Retina (tissue), 1 donor: ENCODE measurements at places on chromosomes 5 and 9.

- no peak for DNase-seq
Observed at GRCh38 chr5:112002376-112002775, 245.4 kb upstream of the NREP start.

DNA sequence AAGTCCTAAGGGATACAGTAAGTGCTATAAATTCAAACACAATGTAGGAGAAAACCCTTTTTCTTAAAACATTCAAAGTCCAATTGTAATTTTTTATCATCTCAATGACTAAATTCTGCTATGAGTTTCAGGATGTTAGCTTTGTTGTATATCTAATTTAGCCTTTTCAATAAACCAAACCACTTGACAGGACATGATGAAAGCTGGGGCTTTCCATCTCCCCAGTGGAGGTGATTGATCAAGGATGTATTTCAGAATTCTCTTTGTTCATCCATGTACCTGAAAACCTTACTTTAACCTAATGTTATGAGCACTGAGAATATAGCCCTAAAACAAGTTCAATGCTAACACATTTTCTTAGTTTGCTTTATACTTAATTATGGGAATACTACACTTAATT lies 639.0 kb upstream of the ITGA1 start:
- no peak for DNase-seq

- no peak for DNase-seq
Observed at GRCh38 chr9:107786561-107786960, 297.0 kb upstream of the KLF4 start.

DNA sequence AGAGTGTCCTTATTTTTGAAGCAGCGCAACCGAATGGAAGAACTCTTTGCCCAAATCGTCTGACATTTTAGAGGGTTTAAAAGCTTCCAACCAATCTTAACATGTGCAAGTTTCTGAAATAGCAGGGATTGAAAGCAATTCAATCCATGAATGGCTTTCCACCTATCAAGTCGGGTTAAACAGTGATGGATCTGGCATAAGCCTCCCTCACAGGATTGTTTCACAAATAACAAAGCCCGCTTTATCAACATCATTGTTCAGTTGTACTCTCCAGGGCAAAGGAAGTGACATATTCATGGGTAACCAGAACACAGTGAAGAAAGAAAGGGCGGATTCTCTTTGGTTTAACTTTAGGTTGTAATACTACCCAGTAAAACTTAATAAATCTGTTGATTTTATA lies 497.3 kb downstream of the MTRR start:
- peak; percentile 38 for DNase-seq

DNA sequence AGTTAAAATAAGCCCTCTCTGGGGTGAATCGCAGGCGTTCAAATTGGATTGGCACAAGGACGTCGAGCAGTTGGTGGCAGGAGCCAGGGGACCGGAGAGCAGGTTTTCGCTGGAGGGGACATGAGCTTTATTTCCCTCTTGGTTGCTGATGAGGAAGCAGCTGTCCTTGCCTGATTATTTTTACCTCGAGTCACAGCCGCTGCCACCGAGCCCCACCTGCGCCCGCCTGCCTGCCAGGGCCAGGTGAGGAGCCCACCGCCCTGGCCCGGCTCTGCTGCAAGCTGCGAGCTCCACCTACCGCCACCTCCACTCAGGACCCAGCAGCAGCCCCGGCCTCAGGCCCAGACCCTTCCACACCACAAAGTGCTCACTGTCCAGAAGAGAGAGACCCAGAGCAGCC lies 9.0 kb upstream of the ADGRD2 start:
- no peak for DNase-seq

DNA sequence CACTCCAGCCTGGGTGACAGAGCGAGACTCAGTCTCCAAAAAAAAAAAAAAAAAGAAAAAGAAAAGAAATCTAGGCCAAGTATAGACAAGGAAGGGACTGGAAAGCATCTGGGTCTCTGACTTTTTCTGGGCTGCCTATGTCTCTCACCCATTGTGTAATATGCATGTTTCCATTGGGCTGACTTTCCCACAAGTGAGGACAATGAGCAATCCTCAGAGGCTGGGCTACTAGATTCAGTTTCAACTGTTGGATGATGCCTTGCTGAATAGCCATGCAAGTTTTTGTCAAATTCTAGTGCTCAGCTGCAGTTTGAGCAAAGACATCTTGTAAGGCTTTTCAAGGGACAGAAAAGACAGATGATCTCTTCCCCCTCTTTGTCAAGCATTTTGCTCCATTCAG lies 82.1 kb downstream of the PHAX start:
- no peak for DNase-seq

GRCh38 chr5:96247708-96248107 lies 185.3 kb downstream of the PCSK1 start:
- DNase-seq, result no peak

DNA sequence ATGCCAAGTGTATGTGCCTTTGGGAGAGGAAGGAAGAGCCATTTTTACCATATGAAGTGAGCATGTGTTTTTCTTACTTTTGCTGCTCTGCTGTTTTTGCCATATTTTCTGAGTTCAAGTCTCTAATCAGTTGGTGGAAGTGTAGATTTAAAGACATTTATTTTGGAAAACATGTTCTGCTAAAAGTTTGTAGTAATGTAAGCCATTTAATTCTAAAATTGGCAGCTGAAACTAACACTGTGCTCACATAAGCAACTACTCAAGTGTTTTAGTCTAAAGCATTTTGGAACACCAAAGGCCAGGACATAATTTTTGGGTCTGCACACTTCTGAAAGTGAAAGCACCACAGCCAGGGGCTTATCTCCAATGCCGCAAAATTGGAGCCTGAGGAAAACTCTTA lies 363.4 kb upstream of the ZNF608 start:
- DNase-seq, result no peak

DNA sequence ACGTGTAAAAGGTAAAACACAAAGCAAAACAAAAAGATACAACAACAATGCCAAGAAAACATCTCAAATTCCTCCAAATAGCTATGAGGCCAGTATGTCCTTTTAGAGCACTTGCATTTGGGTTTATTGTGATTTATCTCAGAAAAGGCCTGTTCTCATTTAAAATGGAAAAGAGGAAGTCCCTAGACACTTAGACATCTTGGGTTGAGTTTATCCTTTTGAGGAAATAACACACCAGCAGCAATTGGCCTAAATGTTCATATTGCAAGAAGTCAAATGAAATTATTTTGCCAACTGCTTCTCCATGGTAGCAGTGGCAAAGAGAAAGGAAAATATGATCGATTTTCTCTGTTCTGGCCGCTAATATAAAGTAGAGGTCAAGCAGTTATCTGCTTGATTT lies 43.6 kb upstream of the TRMT10B start:
- no peak for DNase-seq
